ENCODE measurements at places on chromosomes 16 and 17.

GRCh38 chr17:55414983-55415382 lies 6.7 kb downstream of the MMD start:
- DNase-seq = no peak

DNA sequence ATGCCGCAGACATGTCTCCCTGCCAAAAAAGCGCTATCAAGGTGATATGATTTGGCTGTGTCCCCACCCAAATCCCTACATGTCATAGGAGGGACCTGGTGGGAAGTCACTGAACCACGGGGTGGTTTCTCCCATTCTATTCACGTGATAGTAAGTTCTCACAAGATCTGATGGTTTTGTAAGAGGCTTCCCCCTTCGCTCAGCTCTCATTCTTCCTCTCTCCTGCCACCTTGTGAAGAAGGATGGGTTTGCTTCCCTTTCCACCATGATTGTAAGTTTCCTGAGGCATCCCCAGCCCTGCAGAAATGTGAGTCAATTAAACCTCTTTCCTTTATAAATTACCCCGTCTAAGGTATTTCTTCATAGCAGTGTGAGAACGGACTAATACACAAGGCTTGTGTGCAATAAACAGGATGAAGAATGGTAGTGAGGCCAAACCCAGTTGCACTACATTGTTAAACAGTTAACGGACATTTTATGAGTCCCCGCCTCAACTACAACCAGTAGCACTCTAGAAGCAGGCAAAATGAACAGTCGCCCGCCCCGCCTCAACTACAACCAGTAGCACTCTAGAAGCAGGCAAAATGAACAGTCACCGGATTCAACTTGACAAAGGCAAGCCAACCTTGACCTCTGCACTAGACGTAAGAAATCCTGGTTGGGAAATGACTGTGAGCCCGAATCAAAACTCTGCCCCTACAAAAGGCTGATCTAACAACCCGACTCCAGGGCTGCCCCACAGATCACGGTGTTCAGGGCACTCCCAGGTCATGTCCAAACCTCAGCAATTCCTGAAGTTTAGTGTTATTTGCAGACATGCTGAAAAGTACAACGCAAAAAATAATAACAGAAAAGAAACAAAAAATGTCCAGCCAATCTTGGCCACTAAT lies 26.3 kb downstream of the VPS53 start:
- DNase-seq = no peak

GRCh38 chr17:28811651-28812090 lies 30.9 kb downstream of the FAM222B start:
- DNase-seq = no peak

DNA sequence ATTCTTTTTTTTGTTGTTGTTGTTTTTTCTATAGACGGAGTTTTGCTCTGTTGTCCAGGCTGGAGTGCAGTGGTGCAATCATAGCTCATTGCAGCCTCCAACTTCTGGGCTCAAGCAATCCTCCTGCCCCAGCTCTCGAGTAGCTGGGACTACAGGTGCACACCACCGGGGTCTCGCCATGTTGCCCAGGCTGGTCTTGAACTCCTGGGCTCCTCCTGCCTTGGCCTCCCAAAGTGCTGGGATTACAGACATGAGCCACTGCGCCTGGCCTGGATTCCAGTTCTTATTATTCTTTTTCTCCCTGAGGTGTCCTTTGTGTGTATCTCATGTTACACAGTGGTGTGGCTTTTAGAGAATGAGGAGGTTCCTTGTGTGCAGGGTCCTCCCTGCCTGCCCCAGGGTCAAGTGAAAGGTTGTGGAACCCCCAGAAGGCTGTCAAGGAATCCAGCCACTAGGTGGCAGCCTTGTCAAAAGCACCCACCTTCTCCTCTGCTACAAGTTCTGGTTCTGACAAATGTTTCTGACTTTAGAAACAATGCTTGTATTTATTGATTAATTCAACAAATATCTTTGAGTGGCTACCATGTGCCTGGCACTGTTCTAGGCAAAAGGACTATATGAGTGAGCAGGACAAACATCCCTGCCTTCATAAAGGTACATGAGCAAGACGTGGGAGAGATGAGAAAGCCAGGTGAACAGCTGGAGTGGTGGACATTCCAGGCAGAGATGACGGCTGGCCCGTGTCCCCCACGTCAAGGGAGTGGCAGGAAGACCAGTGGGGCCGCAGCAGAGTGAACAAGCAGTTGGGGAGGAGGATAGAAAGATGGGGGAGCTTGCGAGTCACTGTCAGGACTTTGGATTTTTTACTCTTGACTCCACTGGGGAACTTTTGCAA lies 112.4 kb downstream of the SPECC1 start:
- peak; percentile 63 for DNase-seq

DNA sequence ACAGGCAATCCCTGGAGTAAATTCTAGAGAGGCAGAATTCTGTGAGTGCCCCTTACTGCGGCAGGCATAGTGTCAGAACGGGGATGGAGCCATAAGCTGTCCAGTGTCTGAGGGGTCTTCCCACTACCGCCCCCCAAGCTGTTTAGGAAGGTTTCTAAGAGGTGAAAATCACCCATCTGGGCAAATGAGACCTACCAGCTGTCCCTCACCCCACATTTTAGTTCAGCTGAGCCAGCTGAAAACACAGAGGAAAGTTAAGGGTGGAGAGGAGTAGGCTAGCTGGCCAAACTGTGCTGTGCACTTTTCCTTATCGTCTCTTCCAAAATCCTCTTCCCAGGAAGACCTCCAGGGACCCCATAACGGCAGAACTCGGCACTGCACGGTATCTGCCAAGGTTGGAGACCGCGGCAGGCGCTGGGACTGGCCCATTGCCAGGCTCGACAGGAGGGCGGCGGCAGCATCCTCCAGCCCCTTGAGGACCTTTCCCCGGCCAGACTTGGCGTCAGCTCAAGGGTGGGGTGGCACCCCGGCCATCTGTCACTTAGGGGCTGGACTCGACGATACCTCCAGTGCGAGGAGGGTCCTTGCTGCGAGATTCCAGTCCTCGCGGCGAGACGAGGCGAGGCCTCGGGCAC lies 955 bp downstream of the ACLY start:
- DNase-seq = peak; percentile 74

- DNase-seq = peak; percentile 44
These were observed 59.0 kb downstream of the TANGO6 start for GRCh38 chr16:68902003-68902968.

Measured in right kidney (tissue), 9 donors.